Bronchus fibroblast of lung (primary cell): ENCODE measurements at places on chromosomes 4 and X. TPM values are rescaled to one million over a fixed set of nuclear protein-coding genes. Genes with fewer than 3 reads are reported as not detected.

FABP2 gene
- total RNA-seq, result not detected in 2 replicates

TMEM31 gene
- not detected in 2 replicates for total RNA-seq

CENPVL3 gene
- not detected in 2 replicates for total RNA-seq

CTSO gene
- 6.4 and 9.2 TPM in 2 replicates for total RNA-seq

NUDT10 gene
- total RNA-seq, result 4.2 and 5.5 TPM in 2 replicates

HELT gene
- total RNA-seq, result not detected in 2 replicates

VEGFD gene
- under 0.01 TPM in 1 of 2 replicates, not detected in the other for total RNA-seq

GABRA4 gene
- not detected in 2 replicates for total RNA-seq

GPM6B gene
- 9.4 and 13.2 TPM in 2 replicates for total RNA-seq

MAGEB1 gene
- not detected in 2 replicates for total RNA-seq

CNGA1 gene
- under 0.01 TPM in 1 of 2 replicates, not detected in the other for total RNA-seq

NXF2 gene
- total RNA-seq, result not detected in 2 replicates

LRAT gene
- under 0.01 and 0.34 TPM in 2 replicates for total RNA-seq

SPIN2A gene
- 0.15 and 0.67 TPM in 2 replicates for total RNA-seq

SLITRK4 gene
- total RNA-seq, result under 0.01 and 0.17 TPM in 2 replicates

HTN1 gene
- total RNA-seq, result not detected in 2 replicates

ATP1B4 gene
- not detected in 2 replicates for total RNA-seq

GPR50 gene
- total RNA-seq, result not detected in 2 replicates

PAK3 gene
- total RNA-seq, result 0.17 and 0.74 TPM in 2 replicates

MTTP gene
- under 0.01 TPM in 2 replicates for total RNA-seq

PPARGC1A gene
- total RNA-seq, result 0.15 and 0.17 TPM in 2 replicates

TCEAL2 gene
- total RNA-seq, result not detected in 2 replicates

MAGEA1 gene
- total RNA-seq, result not detected in 2 replicates

ZBED1 gene
- total RNA-seq, result 39.4 and 39.5 TPM in 2 replicates

ADH4 gene
- not detected in 2 replicates for total RNA-seq

VCX gene
- not detected in 2 replicates for total RNA-seq

EGFL6 gene
- 0.15 and 0.34 TPM in 2 replicates for total RNA-seq

TMEM271 gene
- not detected in 2 replicates for total RNA-seq

EXOC1L gene
- not detected in 2 replicates for total RNA-seq

CYBB gene
- total RNA-seq, result not detected in 2 replicates

GAGE12J gene
- not detected in 2 replicates for total RNA-seq

CPZ gene
- 0.50 and 0.74 TPM in 2 replicates for total RNA-seq

UBE2D3 gene
- 370 and 379 TPM in 2 replicates for total RNA-seq

GPRIN3 gene
- under 0.01 TPM in 2 replicates for total RNA-seq

SLC6A14 gene
- total RNA-seq, result not detected in 2 replicates

SSX3 gene
- not detected in 2 replicates for total RNA-seq

KLHL4 gene
- 0.50 and 0.89 TPM in 2 replicates for total RNA-seq

XG gene
- total RNA-seq, result not detected in 2 replicates

DGKK gene
- total RNA-seq, result not detected in 2 replicates

STPG2 gene
- not detected in 2 replicates for total RNA-seq
